ENCODE measurements at places on chromosomes 3 and 15.
A peak's percentile ranks its signal among the peaks of the same experiment; 100 is the strongest.

DNA sequence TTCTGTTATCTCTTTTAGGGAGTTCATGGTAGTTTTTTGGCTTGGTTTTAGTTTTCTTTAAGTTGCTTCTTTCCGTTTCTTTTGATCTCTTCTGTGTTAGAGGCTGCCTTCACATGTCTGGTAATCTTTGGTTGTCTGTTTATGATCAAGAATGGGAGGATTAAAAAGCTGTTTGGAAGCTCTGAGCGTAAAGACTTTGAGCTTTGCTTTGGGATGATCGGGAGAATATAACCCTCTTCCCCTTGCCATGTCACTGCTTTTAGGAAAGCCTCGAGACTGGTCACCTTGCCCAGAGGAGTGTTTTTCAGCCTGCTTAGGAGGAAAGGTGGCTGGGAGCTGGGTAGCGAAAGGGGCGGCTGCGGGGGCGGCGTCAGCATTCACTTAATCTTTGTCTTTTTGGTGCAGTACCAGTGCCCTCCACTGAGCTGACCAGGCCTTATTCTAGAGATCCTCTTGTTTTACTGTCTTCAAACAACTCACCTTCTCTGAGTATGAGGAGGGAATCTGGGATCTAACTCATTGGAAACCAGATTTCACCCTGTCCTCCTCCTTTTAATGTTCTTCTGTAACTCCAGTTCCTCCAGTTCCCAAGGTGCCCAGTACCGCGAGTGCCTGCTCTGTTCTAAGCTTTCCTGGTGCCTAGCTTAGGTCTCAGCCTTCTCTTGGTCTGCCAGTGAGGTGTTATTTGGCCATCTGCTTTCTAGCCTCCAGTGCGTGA lies 15.5 kb downstream of the TATDN2 start:
- peak; percentile 48 for DNase-seq

- no peak for DNase-seq
Observed at GRCh38 chr3:148873270-148873927, 8.3 kb downstream of the CPA3 start.

DNA sequence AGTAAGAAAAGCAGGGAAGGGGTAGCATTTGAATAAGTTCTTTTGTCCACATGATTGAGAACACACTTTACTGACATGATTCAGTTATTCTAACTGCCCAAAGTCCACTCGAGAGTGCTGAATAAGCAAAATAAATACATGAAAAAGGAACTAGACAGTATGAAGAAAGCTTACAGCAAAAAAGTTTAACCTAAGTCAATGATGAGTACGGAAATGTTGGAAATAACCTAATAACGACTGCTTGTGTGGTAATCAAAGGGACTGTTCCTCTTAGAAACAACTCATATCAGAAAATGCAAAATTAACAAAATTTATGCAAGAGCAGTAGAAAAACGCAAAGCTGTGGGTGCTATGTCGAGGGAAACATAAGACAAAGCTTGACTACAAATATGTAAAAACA lies 36.6 kb downstream of the DMXL2 start:
- DNase-seq: no peak

DNA sequence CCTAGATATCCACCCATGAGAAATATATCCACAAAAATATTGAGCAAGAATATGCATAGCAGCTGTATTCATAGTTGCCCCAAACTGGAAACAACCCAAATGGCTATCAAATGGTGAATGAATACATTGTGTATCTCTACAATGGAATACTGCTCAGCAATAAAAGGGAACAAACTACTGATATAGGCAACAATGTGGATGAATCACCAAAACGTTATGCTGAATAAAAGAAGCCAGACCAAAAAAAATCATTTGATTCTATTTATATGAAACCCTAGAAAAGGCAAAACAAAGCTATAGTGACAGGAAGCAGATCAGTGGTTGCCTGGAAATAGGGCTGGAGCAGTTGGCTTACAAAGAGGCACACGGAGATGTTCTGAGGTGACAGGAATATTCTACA lies 15.5 kb upstream of the CMTM7 start:
- no peak for DNase-seq

- no peak for DNase-seq
Observed at GRCh38 chr3:134652409-134652831, 1.6 kb upstream of the KY start.

GRCh38 chr3:57961828-57962447 lies 46.3 kb upstream of the FLNB start:
- no peak for DNase-seq

DNA sequence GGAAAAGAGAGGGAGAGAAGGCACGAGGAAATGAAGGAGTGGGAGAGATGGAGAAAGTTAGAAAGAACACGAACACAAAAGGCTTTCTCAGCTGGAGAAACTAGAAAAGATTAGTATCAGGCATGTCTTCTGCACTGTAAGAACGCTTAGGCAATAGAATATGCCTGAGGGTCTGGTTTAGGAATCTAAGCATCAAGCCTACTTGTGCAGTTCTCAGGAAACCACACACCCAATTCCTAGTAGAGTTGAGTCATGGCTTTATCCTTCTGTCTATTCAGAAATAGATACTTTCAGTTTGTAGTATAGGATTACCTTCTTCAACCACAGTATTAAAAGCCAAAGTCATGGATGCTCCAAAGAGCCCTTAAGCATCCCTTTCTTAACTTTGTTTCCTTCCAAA lies 969.4 kb downstream of the NTRK3 start:
- DNase-seq: no peak

- DNase-seq: no peak
Observed at GRCh38 chr15:69830430-69830829, 267.3 kb downstream of the TLE3 start.

GRCh38 chr3:32105291-32106131 lies 909 bp upstream of the GPD1L start:
- no peak for DNase-seq
